ENCODE measurements at places on chromosomes 11 and 22.

- peak; percentile 70 for DNase-seq
These were observed 12.4 kb downstream of the CRELD2 start for GRCh38 chr22:49930596-49931412.

DNA sequence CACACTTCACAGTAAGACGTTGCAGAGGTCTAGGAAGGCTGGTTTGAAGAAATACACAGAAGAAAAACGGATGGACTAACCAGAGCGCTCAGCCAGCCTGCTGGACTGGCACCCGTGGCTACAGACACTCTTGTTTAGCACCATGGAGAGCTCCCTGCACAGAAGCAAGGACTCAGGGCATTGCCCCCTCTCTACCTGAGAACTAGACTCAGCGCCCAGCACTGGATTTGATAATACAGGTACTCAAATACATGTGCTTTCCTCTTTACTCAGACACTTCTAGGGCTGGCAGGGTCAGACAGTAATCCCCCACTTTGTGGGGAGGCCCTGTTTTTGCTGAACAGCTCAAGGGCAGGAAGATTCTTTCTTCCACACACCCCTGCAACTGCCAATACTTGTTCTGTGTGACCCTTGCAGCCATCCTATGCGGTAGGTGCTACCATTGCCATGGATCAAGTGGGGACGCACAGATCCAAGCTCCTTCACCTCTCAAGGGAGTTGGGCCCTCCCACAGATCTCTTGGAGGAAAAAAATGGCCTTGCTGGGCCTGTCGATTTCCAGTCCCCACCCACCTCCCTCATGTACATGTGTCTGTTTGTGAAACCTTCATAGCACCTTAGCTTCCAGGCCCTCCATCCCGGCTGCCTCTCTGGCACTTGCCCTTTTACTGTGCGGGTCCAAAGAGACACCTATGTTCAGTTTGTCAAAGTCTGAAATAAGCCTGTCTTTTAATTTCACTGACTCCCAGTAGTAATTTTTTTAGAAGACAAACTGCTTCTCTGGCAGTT, 5.1 kb upstream of the P2RX6 start:
- DNase-seq: peak; percentile 70

DNA sequence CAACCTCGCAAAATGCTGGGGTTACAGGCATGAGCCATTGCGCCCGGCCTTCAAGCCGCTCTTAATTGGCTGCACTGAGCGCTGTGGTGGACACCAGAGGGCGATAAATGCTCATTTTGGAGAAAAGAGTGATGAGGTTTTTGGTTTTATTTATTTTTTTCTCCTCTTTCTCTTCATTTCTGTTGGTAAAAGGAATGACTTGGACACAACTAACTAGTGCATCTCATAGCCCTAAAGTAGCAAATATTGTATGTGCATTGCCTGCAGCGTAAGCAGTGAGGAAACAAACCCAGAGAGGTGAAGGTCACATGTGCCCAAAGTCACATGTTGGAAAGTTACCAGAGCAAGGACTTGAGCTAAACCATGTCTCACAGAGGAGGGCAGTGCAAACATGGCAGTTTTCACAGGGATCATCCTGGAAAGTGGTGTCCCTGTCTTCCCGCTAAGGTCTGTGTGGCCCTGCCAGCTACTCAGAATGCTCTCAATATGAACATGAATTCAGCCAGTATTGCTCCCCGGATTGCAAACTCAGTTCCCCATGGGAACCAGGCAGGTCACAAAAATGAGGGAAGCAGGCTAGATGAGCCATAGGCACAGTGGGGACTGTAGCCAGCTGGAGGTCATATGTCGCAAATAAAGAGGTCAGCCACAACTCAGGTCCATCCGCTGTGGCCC, 8.6 kb upstream of the CD82 start:
- peak; percentile 60 for DNase-seq

DNA sequence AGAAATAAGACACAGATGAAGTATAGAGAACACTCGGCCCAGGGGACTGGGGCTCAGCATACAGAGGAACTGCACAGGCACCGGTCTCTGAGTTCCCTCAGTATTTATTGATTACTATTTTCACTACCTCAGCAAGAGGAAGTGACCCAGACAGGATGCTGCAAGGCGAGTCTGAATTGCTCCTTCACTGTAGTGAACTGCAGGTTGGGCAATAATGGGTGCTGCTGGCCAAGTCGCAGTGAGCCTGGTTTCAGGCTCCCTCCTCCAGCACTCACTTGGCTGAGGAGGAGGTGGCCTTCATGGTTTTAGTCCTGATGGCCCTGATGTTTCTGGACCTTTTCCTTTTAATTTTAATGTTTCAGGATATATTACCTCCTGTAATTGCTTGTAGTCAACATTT, 10.4 kb downstream of the OR52K2 start:
- DNase-seq: no peak

- DNase-seq: no peak
These were observed 1.8 kb downstream of the C11orf54 start for GRCh38 chr11:93743291-93743690.

GRCh38 chr11:44749189-44749588, 22.4 kb downstream of the TSPAN18 start:
- DNase-seq: no peak

DNA sequence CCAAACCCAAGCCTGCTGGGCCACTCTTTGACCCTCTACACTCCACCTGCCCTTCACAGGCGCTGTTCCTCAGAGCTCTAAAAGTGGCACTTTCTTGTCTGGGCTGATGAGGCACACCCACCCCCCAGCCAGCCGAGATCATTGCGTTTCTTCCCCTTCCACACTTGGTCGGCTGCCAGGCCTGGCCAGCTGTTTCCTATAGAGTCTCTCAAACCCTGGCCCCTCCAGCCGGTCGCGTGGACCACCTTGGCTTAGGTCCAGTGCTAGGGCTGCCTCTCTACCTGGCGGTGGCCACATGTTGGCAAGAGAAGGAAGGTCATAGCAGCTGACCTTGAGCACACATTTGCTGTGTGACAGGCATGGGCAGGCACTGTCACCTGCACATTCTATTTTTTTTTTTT, 60.6 kb downstream of the PPP6R2 start:
- no peak for DNase-seq

DNA sequence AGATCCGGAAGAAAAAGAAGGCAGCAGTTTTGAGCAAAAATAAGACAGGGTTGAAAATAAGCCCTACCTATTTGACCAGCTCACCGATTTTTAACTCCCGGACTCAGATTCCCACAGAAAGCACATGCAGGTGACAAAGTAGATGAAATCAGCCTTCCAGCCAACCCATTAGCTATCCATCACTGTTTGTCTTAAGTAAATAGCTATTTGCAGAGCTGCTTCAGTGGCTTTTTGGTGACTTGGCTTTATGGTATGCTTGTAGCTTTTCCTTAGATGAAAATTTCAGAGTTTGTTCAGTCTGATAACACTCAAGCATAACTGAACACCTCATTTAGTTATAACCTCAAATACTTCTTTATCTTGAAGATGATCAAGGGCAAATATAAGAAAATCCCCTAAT, 192.6 kb downstream of the HIPK3 start:
- no peak for DNase-seq

GRCh38 chr11:121249039-121249663, 43.4 kb upstream of the SC5D start:
- DNase-seq: no peak

GRCh38 chr11:6894097-6894496, 1.8 kb upstream of the OR2D2 start:
- no peak for DNase-seq

- DNase-seq: no peak
These were observed 13.6 kb downstream of the NEFH start for GRCh38 chr22:29493636-29494035.

DNA sequence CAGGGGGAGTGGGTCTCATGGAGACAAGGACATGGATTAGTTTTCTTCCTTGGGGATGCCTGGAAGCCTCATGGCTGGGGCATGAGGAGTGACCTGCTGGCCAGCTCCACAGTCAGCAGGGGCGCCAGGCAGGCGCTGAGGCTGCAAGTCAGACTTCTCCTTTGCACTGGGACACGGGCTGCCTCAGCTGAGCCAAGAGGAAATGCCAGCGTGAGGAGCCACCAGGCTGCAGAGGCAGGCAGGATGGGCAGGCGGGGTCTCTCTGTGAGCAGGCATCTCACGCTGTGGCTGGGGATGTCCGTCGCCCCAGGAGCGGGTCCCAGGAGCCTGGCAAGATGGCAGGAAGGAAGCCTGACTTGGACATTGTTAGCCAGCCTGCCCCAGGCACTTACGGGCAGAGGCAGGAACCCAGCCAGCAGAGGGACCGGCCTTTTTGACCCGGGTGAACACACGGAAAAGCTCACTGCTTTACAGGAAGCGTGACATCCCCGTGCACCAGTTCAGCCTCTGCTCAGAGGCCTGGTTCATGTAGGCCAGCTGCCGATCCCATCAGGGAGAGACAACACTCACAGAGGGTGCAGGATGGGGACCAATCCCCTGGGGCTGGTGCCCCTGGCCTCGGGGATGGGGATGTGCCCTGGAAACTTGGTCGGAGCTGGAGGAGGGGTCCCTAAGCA, 10.2 kb downstream of the GNB1L start:
- no peak for DNase-seq

DNA sequence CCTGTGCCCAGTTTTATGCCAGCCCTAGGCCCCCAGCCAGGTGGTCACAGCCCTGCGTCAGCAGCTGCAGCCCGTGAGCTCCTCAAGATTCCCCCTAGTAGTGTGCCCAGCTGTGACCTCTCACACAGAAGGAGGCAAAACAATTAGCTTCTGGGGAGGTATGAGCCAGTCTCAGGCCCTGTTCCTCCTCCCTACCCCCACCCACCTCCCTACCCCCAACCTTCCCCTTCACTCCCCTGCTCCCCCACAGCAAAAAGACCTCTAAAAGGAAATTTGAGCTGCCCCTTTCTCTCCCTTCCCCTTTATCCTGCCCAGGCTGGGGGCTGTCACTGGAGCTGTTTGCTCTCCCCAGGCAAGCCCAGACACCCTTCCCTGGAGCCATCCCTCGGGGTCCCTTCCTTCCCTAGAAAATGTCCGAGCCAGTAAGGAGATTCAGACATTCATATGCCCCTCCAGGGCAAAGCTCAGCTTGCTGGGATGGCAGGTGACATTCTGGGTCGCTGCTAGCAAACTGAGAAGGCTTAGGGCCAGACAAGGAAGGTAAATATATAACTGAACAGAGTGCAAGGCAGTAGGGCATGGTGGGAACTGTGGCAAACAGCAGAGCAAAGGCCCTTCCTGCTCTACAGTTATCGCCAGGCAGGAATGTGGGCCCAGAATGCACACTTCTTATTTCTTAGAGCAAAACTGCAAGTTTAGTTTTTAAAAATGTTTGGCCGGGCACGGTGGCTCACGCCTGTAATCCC, 300.2 kb downstream of the MN1 start:
- no peak for DNase-seq

DNA sequence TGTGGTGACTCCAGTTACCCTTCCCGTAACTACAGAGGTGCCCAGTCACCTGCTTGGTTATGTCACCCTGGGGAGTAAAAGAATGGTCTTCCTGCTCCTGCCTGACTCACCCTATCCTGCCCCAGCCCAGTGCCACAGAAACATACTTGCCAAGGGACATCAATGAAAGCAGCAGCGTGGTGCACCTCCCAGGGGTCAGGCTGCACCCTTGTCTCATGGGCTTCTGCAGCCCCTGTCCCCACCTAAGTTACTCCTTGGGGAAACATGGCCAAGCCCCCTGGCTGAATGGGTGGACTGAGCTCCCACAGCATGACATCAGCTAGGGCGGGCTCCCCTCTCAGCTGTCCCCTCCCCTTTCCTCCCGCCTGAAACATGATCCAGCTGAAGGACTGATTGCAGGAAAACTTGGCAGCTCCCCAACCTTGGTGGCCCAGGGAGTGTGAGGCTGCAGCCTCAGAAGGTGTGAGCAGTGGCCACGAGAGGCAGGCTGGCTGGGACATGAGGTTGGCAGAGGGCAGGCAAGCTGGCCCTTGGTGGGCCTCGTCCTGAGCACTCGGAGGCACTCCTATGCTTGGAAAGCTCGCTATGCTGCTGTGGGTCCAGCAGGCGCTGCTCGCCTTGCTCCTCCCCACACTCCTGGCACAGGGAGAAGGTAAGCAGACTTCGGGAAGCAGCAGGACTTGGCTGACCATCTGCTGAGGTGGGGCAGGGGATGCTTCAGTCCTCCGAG, at the start of gene HTR3A:
Gene HTR3A, plus strand, starts transcription at position 368 of the 730 bp plus-strand sequence. Its CDS starts 218 bp downstream, at position 586.
- peak; percentile 37 for DNase-seq

GRCh38 chr22:25351631-25352293, 132.3 kb downstream of the CRYBB2 start:
- DNase-seq: no peak

- no peak for DNase-seq
These were observed 515.8 kb downstream of the NTM start for GRCh38 chr11:131886201-131886600.

- no peak for DNase-seq
These were observed 746.2 kb downstream of the NELL1 start for GRCh38 chr11:21415606-21416005.

DNA sequence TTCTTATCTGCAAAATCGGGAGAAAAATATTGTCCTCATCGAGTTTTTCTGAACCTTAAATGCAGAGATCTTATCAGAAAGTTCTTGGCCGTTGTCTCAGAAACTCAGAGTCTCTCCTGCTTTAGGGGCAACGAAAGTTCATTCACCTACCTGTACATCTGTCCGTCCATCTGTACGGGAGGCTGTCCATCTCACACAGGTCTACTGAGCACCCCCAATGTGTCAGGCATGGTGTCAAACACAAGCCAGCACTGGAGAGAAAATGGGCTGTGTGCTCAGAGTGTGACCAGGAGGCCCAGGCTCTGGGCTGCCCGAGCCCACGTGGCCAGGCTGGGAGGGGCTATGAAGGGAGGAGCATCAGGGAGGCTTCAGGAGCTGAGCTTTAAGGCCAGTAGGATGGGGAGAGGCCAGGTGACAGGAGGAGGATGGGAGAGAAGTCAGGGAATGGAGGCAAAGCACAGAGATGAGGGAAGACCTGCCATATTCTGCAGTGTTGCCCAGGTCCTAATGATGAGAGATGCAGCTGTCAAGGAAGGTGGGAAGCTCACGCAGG, 62.4 kb upstream of the MYEOV start:
- no peak for DNase-seq

GRCh38 chr11:9280655-9281301, 15.6 kb upstream of the DENND5A start:
- DNase-seq: no peak

- no peak for DNase-seq
These were observed 10.6 kb upstream of the RRAS2 start for GRCh38 chr11:14369598-14369997.

GRCh38 chr22:36286096-36286957, 33.4 kb downstream of the APOL1 start:
- DNase-seq: peak; percentile 91

DNA sequence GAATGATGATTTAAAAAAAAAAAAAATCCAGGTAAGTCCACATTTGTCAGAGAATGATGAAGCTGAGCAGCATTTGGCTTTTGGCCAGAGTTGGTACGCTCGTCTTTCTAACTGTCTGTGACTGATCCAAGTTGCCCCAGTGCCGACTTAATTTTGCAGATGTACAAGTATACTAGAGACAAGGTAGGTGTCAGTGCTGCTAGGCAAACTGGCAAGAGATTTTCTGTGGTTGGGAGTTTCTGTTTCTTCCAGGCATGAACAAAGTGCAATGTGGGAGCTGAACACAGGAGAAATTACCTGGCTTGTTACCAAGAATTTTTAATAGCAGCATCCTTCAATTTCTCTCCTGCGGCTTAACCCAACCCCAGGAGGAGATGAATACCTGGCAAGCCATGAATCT, 307.7 kb downstream of the BUD13 start:
- DNase-seq: no peak

Measured in endothelial cell (in vitro differentiated cells).